ENCODE measurements at places on chromosomes 2 and 18.

DNA sequence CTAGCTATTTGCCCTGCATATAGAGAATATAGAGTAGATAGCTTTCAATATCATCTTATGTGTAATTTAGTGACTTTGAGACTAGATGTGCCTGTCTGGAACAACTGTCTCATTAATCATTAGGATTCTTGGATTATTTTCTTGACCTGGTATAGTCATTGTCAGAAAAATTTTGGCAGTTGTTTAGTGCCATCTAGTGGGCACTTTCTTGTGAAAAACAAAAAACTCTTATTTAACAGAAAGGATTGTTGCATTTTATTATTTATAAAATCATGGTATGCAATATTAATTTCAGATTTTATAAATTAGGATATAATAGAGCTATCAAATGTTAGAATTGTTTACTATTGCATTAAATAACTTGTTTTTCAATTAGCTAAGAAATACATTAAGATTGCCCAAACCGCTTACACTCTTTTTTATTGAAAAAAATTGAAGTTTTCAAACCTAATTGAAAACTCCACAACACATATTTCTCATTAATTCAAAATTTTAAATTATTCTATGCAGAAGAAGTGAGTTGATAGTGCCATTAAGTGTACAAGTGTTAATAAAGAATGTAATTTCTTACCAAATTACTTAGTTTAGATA lies 80.3 kb downstream of the DYNAP start:
- DNase-seq, result no peak

- no peak for DNase-seq
Measured at GRCh38 chr2:237282568-237283128, 131.3 kb downstream of the COL6A3 start.

- DNase-seq, result no peak
Measured at GRCh38 chr2:170716851-170717598, 1.9 kb downstream of the SP5 start.

DNA sequence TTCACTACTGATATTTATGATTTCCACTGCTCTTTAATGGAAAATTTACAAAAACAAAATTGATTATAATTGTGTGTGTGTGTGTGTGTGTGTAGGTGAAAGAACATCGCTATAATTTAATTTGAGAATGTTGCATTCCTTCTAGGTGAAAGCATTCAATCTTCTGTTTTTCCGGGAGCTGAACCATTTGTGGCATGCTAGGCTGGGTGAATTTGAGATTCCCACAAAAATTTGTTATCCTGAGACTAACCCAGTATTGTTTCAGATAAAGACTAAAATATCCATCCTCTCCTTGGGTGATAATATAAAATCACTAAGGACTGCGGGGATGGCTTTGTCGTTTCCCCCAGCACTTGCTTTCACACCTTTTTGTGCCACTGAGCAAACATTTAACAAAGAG lies 911.2 kb upstream of the PIK3C3 start:
- no peak for DNase-seq

DNA sequence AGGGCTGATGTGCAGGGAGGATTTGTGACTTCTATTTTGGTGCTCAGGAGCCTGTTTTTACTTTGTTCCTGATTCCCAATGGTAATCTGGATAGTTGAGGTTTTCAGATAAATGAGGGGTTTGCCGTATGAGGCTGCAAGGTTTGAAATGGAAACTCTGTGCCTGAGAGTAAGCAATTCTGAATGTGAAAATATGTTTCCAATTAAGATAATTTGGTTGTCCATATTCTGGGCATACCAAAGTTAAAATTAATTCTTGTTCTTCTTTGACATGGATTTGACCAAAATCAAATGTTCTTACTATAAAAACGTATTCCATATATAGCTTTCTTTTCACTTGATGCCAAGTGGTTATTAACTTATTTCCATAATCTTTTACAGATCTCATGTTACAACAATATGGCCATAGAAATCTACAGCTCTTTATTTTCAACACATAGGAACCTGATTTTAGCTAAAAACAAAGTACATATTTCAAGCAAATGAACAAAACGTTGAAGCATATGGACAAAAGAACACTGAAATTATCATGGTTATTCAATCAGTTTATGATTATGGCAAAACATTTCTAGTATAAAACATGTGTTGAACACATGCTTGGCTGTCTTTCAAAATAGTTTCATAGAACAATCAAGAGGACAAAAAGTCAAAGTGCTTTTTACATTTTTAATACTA lies 63.4 kb upstream of the ARHGAP28 start:
- no peak for DNase-seq
